ENCODE measurements at places on chromosomes 11 and 22.

- DNase-seq: no peak
These were observed 48.7 kb downstream of the IGLL5 start for GRCh38 chr22:22936180-22936914.

DNA sequence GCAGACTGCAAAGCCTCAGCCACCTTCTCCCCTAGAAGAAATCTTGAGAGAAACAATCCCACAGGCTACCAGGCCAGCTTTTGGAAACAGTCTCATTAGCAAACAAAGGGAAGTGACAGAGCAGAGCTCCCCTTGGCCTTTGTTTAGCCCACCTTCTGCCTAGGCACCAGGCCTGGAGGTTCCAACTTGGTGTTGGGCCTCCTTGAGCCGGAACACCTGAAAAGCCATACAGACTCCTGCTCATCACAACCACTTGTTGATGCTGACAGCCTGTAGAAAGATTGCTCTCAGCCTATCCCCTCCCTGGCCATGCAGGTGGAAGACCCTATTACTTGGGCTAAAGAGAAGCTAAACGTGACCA, 26.6 kb downstream of the KCNQ1OT1 start:
- DNase-seq: no peak

DNA sequence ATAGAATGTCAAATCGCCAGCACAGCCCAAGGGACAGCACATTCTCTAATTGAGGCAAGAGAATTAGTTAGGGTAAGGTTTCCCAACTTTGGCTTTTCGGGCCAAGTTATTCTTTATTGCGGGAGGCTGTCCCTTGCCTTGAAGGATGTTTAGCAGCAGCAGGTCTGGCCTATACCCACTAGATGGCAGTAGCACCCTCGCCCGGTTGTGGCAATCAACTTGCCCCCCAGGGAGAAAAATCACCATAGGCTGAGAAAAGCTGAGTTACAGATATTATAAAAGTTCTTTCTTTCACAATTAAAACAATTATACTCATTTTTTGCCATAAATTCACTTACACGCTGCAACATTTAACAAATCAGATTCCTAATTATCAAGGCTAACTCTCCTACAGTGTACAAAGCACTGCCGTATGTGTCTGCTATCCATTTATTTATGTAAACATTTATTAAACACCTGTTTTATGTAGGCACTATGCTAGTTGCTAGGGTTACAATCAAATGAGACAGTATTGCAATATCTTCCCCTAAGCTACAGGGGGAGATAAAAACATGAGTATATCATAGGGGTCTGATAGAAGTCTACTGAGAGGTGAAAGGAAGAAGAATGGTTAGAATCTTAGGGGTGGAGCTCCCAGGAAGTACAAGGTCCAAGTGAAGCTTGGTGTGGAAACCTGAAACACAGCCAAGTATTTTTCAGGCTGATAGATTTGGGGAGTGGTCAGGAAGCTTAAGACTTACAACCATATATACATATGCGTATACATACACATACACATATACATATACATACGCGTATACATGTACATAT, 452.3 kb downstream of the RAB38 start:
- DNase-seq: peak; percentile 64

GRCh38 chr11:99952816-99953215, 734.3 kb upstream of the ARHGAP42 start:
- DNase-seq: no peak

GRCh38 chr11:64181506-64182411, 4.2 kb upstream of the STIP1 start:
- peak; percentile 70 for DNase-seq

GRCh38 chr11:16114431-16114830, 241.9 kb downstream of the SOX6 start:
- DNase-seq: no peak

- peak; percentile 26 for DNase-seq
These were observed 1.6 kb downstream of the BSX start for GRCh38 chr11:122979815-122980595.

- DNase-seq: no peak
These were observed 9.6 kb upstream of the UCP3 start for GRCh38 chr11:74018331-74019005.

GRCh38 chr22:19937616-19938473, 3.7 kb upstream of the COMT start:
- DNase-seq: no peak

- DNase-seq: peak; percentile 80
These were observed 88.6 kb upstream of the CRYBB3 start for GRCh38 chr22:25110846-25111578.

GRCh38 chr22:38461057-38461413, 6.0 kb upstream of the KCNJ4 start:
- no peak for DNase-seq

- DNase-seq: no peak
These were observed 48.9 kb downstream of the POLD3 start for GRCh38 chr11:74641289-74641688.

DNA sequence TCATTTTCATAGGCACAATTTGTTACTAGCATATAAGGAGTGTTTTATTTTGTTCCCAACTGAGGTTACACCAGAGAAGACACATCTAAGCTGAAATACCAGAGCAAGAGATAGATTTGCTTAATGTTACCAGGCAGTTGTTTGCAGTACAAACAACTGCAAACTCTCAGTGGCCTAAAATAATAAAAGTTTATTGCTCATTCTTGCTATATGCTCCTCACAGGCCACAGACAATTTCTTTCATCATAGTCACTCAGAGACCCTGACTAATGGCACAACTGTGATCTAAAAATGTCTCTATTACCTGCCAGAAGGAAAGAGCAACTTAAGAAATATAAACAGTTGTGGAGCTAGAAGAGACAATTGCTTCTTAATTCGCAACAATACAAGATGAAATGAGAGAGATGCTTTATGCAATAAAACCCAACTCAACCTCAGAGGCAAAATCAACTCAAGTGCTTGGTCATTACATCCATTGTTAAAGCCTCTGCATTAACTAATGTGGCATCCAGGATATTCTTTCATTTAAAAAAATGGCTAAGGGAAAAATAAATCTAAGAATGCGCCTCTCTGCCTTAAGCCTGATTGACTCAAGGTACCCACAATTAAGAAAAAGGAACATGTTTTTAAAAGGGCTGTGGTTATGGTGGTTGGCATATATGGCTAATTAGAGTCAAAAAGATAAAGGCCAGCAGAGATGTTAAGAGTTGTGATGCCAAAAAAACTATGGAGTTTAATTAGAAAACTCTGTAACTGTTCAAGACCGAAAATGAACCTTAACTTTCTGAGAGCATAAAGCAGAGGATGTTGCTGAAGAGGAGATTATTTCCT, 103.7 kb downstream of the CD44 start:
- DNase-seq: no peak

GRCh38 chr11:19380375-19380774, 139.6 kb upstream of the E2F8 start:
- no peak for DNase-seq

DNA sequence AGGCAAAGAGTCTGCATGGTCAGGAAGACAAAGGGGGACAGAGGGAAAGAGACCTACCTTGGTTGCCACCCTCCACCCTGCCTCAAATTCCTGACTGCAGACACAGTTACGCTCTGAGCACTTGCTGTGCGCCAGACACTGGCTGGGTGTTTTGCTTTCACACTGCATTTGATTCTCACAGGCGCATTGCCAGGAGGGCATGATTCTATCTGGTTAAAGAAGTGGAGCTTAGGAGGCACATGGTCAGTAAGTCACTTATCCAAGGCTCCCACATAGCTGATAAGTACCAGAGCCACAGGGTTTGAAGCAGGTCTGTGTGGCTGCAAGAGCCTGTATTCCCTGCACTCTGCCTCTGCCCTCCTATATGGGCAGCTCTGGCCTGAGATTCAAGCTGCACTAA, 103.9 kb downstream of the TIMP3 start:
- DNase-seq: no peak

- no peak for DNase-seq
These were observed 88.0 kb upstream of the E2F8 start for GRCh38 chr11:19328586-19329311.

GRCh38 chr22:27546157-27546935, 255.2 kb downstream of the MN1 start:
- DNase-seq: no peak

GRCh38 chr11:65821107-65821506, 12.7 kb upstream of the SNX32 start:
- DNase-seq: no peak

DNA sequence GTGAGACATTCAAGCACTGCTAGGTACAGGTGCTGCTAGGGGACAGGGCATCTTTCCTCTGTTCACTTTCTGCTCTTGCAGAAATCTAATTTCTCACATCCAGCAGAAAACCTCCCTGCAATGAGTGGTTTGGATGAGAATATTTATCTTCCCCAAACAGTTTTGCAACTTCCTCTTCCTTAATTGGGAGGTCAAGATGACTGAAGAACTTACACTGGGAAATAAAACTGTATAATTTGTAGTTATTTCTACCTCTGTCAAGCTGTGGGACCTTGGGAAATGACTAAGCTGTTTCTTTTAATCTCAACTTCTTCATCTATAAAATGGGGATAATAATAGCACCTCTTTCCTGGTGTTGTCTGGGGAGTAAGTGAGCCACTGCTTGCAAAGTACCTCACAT, 69.8 kb downstream of the PRR5L start:
- DNase-seq: no peak

GRCh38 chr11:105046898-105047579, 1.9 kb upstream of the CARD16 start:
- no peak for DNase-seq

- DNase-seq: no peak
These were observed 964.4 kb downstream of the NTM start for GRCh38 chr11:132334769-132335280.

DNA sequence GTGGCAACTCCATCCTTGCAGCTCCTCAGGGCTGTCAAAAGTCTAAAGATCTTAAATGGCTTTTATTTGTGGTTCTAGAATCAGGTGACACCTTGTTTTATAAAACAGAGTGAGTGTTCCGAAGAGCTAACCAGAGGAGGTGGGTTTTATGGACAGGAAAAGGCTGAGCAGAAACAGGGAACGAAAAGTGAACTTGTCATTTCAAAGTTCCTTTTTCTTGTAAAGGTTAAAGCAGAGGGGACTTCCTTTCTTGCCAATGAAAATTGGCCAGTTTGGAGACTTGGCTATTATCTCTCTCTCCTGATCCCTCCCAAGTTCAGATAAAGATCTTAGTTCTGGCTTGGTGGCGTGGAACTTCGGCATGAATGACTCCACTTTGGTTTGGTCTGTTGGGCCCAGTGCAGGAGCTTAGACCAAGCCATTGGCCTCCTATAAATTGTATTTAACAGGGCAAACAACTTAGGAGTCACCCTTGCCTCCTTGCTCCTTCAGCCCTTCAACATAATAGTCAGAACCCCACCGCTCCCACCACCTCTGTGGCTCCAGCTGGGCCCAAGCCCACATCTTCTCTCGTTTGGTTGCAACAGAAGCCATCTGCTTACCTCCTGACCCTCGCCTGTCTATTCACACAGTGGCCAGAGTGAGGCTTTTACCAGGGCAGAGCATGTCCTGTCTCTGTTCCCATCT, 102.4 kb upstream of the THY1 start:
- DNase-seq: no peak

- DNase-seq: no peak
These were observed 8.2 kb downstream of the TPST2 start for GRCh38 chr22:26581633-26582168.

- DNase-seq: no peak
These were observed 50.4 kb downstream of the TCP11L1 start for GRCh38 chr11:33089776-33090175.

DNA sequence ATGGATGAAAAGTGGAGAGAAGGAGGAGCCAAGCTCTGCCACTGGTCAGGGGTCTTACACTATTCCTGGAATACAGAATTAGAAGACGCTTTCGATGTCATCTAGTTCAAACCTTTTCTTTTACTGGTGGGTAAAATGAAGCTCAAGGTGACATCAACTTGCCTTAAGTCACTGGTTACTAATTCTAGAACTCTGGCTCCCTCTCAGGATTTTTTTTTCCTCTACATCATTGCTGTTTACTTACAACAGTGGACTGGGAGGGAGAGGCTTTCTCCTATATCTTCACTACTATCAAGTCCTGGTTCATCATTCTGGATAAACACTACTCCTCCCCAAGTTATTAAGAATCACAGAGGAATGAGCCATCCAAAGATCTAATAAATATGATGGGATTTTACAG, 82.9 kb downstream of the ETS1 start:
- DNase-seq: no peak

Data from WTC11 (cell line).